Activated naive CD8-positive, alpha-beta T cell treated with anti-CD3 and anti-CD28 coated beads, Interleukin-2, amount 50 U/mL, for 16 hours (primary cell): ENCODE measurements at places on chromosomes 12 and 14.

- no peak for DNase-seq
Observed at GRCh38 chr12:96258104-96258961, 64.2 kb downstream of the ELK3 start.

DNA sequence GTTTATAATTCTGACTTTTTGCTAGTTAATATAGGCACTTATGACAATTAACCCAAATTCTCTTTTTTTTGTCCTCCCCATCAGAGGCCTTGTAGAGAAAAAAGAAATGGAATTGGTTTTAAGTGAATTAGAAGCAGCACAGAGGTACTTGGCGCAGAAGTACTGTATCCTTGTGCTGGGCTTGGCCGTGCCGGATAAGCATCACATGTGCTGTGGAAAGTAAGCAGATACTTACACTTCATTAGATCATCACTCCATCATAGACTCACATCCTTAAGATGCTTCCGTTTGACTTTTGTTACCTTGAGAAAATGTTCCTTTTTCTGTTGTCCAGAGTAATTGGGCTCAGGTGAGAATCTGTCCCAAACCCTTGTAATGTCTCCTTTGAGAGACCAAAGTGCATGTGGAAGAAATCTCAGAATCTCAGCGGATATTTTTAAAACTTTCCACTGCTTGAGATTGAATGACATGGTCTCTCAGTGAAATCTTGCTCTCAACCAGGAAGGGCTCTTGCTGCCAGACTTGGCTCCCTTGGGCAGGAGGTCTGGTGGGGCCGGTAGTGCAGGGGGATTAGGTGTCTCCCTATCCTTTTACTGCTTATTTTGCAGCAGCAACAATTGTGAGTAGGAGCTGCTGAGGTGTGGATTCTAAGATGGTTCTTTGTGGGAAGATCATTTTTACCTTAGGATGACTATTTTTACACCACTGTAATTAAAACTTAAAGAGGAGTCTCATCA is 24.8 kb downstream of the PPP1R36 start:
- DNase-seq: no peak

- no peak for DNase-seq
Observed at GRCh38 chr12:105740970-105741725, 397.6 kb downstream of the NUAK1 start.

DNA sequence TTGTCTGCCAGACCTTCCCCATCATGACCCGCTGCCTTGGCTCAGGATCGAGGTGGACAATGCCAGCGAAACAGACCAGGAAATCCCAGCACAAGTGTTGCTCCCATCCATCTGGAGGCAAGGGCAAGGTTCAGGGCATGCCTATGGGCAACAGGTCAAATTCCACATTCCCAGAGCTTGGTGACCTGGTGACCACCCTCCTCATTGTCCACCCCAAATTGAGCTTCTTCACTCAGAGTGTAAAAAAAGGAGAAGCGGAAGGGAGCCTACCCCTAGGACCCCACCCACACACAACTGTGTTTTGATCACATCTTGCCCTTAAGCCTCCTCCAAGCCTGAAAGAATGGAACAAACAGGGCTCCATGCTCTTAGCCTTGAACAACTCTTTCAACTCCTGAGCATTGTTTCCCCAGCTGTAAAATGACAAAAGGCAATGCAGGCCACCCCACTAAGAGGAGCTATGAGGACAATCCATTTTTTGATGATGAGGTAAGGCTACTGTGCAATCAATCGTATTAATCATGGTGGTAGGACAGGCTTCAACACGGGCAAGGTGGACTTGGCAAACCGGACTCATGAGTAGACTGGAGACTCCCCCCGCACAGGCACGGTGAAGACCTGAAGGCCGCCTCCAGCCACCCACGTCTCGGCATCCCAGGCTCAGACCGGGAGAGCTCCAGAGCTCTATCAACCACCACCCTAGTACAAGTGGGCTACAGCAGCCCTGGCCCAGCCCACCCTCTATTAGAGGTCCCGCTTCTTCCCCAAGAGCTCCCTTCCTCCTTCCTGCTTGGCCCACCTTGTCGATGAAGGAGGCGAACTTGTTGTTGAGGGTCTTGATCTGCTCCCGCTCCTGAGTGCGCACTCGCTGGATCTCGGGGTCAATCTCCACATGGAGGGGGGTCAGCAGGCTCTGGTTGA is 866 bp downstream of the KRT79 start:
- no peak for DNase-seq

DNA sequence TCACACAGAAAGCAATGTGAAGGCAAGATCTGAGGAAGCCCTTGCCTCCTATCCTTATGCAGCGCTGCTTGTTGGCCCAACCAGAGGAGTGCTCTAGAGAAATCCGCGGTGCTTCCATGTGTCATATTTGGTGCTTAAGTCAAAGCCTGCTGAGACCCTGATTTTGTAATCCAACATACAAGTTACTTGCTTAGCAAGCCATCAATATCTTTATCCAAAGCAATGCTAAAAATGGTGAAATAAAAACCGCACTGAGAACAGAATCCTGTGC is 250.0 kb downstream of the MED13L start:
- DNase-seq: no peak

GRCh38 chr12:102781117-102781516 is 135.9 kb downstream of the PAH start:
- DNase-seq: no peak

- DNase-seq: no peak
Observed at GRCh38 chr12:57272337-57273151, 21.6 kb upstream of the STAC3 start.

DNA sequence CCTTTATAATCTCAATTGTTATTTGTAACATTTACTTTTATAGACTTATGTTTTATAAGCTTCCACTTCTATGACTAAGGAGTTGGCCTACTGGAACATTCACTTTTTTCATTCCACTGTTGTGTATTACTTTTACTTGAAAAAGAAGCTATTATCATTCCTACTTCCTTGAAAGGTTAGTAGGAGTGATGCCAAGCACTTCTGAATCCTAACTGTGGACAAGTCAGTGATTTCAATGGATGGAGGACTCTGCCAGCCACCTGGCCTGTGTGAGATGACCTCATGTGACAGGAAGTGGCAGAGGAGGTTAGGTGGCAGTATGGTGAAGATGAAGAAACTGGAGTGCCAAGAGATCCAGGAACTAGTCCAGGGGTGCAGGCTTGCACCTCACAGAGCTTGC is 46.0 kb downstream of the TECPR2 start:
- DNase-seq: no peak

DNA sequence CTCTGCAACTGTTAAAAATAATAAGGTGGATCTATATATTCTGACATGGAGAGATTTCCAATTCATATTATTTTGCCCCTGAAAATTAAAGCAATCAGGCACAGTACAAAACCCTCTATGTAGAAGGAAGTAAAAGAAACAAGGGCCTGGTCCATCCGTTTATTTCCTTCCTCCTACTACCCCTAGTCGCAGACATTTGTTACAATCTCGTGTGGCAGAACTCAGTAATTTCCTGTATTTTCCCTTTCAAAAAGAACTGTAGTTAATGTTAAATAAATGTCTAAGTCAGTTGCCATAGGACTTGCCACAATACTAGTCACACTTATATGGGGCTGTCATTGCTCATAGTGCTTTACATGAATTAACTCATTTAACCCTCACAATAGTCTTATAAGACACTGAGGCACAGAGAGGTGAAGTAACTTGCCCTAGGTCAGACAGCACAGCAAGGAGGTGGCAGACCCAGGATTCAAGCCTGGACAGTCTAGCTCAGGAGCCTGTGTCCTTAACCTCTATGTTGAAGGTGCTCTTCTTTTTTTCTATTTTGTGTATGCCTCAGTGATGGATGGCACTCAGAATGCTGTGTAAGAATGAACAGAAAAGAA is 24.2 kb downstream of the NINJ2 start:
- no peak for DNase-seq

DNA sequence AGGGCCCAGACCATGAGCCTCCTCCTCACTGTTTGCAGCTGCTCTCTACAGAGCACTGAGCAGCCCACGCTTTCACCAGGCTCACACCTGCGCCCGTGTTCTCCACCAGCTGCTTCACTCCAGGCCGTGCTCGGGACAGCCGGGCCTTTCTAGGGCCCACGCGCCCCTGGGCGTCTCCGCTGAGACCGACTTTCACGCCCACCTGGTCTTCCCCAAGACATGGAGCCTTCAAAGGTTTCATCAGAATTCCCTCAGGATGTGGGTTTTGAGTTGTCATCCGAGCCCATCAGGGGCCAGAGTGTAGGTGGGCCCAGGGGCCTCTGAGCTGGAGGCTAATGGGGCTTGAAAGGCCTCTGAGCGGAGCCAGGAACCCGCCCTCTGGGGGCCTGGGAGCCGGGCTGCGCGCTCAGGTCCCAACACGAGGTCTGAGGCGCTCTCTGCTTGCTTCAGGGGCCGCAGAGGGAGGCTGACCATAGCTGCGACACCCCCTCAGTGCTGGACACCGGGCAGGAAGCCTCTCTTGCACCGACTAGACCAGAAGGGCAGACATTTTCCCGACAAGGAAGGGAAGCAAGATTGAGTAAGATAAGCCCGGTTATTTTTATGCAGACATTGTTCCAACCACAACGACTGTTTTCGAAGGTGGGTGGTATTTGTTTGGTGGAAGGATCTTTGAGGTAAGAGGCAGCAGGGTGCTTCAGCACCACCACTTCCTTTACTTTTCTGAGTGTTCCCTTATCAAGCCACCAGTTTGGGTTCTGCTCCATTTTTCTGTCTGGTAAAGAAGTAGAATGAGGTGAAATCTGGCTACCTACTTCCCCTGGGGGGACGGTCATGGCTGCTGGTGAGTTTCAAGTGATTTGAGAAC is 125.0 kb upstream of the FUT8 start:
- peak; percentile 18 for DNase-seq

DNA sequence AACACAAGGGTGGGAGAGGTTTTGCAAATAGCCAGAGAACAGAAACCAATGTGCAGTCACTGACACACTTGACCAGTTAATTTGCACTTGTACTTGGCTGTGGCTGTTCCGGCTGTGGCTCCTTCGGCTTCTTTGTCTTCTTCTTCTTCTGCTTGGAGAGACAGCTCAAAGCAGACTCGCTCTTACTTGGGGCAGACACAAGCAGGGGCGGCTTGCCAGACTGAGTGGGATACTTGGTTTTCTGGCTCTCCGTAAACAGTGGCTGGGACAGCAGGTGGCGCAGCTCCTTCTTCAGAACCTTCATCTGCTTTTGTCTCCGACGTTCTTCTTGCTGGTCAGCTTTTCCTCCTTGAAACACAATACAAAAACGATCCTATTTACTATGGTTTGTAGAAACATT is 25.0 kb downstream of the OTUB2 start:
- DNase-seq: no peak

DNA sequence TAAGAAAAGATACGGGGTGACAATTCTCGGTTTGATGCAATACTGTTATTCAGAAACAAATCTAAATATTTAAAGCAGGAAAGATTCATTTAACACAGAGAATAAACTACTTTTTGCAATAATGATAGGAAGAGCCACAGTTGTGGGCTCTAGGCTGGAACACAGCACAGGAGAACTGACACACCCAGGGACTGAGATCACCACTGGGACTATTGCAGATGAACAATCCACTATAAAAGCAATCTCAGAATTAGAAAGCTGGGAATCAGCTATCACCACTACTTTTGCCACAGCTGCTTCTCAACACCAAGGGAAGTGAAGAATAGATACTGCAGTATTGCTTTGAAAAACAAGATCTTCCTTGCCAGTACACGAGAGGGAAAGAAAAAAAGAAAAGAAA is 4.1 kb upstream of the PIK3C2G start:
- DNase-seq: no peak

- no peak for DNase-seq
Observed at GRCh38 chr12:17884581-17884980, 205.4 kb downstream of the RERGL start.

DNA sequence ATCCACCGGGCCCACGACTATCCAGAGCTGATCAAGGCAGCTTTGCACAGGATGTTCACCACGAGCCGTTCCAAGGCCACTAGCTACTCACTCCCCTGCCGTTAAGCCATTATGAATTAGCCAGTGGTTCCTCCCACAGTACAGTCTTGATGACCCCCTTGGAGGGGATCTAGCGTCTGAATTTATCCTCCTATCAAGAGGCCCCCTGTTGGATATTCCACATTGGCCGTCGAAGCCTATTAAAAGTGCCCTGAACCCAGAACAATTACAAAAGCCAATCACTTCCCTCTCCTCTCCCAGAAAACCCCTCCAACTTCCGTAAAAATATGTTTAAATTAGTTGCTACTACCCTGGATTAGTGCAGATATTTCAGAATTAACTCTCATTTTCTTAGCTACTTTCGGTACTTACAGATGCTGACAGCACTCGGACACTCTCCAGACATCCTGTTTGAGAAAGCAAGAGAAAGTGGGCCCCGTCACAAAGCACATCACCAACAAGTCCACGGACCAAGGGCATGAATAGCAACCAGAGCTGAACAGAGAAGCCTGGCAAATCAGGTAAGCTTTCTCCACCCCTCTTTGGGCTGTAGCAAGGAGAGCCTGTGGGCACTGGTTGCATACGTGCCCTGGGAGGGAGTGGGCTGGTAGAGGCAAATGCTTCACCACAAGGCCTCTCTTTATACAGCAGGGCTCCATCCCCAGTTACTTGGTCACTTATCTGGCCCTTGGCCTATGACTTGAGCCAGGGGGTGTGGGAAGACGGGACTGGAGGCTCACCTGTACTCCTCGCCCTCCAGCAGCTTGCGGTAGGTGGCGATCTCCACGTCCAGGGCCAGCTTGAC is 5.3 kb downstream of the KRT3 start:
- DNase-seq: no peak

GRCh38 chr12:109695416-109695815 is 18.2 kb upstream of the FAM222A start:
- no peak for DNase-seq

DNA sequence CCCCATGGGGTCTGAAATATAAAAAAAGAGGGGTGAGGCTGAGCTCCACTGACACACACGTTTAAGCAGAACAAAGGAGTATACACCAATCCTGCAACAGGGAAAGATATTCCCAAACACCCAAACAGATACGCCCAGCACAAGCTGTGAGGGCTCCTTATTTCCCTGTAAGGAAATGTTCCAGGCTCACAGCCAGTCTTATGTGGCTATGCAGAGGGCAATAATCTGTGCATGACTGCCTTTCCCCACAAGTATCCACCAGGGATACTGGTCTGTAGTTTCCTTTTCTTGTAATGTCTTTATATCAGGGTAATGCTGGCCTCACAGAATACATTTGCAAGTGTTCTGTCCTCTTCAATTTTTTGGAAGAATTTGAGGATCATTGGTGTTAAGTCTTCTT is 141.7 kb upstream of the DAAM1 start:
- no peak for DNase-seq

- DNase-seq: no peak
Observed at GRCh38 chr12:121284551-121285390, 11.7 kb downstream of the CAMKK2 start.

GRCh38 chr14:54760866-54761575 is 141.6 kb downstream of the GCH1 start:
- no peak for DNase-seq

- no peak for DNase-seq
Observed at GRCh38 chr12:19031032-19031431, 98.5 kb upstream of the PLEKHA5 start.

DNA sequence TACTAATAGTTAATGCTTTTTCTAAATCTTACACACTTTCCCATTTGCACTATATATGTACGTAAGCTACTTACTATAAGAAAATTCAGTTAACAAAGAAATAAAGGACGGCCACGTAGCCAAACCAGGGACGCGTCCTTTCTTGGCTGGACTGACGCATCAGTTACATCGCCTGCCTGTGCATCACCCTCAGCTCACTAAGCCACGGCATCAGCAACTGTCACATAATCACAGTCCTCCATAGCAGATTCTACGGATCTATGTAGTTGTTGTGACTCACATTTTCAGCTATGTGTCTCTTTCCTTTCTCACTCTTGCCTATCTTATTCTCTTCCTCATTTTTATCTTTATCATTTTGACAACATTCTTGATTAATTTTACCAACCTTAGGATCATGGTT is 38.1 kb upstream of the C12orf50 start:
- DNase-seq: no peak
